ENCODE measurements at places on chromosomes 7 and 10.

GRCh38 chr7:142746264-142746663, 3.0 kb upstream of the PRSS1 start:
- no peak for DNase-seq

- no peak for DNase-seq
Measured at GRCh38 chr10:133230387-133231195, 574 bp downstream of the UTF1 start.

GRCh38 chr7:17094963-17095574, 203.4 kb upstream of the AHR start:
- peak; percentile 97 for DNase-seq

DNA sequence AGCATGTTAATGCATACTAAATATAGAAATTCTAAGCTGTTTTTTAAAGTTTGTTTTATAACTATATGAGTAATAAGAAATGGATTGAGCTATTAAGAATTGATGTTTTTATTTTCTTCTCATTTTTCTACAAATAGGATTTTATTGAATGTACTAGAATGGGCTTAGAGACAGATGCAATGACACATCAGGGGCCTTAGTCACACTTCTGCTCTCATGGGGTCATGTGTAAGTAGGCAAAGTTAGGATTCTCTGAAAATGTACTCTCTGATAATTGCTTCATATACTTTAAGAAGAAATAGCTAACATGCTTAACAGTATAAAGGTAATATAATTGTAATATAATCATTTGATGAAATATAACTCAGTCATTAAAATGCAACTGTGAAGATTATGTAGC, 154.6 kb downstream of the ZNF438 start:
- no peak for DNase-seq

GRCh38 chr7:84207025-84207424, 12.4 kb upstream of the SEMA3A start:
- no peak for DNase-seq

- no peak for DNase-seq
Measured at GRCh38 chr7:159028508-159029401, 115.9 kb downstream of the VIPR2 start.

- DNase-seq = no peak
Measured at GRCh38 chr10:90396721-90397120, 461.1 kb downstream of the HTR7 start.

GRCh38 chr10:72255977-72256729, 17.6 kb upstream of the DDIT4 start:
- DNase-seq = no peak

DNA sequence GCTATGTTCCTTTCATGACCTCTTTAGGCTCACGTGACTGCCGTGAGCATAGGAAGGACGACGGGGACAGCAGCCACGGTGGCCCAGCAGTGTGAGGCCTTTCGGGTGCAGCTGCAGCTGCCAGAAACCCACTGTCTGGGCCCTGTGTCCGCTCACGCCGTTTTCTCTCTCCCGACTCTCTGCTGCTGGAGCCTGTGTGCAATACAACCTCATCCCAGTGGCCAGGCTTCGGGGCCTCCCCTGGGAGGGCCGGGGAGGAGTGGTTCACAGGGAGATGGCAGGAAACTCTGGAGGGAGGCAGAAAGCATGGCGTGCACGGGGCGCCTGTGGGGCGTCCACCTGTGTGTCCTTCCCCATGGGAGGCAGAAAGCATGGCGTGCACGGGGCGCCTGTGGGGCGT, 38.6 kb downstream of the PFKP start:
- DNase-seq = no peak

GRCh38 chr7:103541026-103541425, 95.0 kb upstream of the SLC26A5 start:
- DNase-seq = no peak

DNA sequence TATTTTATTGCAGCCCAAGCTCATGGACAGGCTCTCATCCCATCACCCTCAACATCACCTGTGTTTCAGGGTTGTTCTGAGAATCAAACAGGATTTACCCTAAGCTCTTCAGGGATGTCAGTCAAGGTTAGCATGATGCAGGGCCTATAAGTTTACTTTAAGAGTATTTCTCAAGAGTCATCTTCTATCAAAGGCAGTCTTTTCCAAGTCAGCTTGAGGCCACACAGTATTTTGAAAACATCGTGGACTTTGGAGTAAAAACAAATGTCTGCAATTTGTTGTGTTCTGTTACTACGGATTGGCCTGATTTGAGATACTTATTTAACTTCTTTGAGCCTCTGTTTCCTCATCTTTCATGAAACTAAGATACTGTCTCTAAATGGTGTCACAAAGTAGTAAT, 42.0 kb upstream of the NRP1 start:
- no peak for DNase-seq

DNA sequence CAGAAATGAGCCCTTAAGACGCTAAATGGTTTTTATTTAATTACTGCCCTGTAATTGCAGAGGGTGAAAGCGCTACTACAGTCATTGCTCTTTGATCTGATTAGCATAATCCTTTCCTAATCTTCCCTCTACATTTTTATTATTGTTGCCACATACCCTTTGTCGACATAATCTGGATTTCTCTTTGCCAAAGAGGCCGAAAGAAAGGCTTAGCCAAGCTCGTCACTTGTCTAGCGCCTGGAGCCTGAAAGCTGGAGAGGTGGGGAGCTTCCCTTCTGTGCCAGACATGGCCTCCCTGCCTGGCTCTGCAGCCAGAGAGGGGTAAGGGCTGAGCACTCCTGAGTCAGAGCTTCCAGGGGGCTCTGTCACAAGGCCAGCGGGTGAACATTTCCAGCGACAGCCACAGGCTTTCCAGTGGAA, 145.9 kb downstream of the PRKAG2 start:
- DNase-seq = no peak

DNA sequence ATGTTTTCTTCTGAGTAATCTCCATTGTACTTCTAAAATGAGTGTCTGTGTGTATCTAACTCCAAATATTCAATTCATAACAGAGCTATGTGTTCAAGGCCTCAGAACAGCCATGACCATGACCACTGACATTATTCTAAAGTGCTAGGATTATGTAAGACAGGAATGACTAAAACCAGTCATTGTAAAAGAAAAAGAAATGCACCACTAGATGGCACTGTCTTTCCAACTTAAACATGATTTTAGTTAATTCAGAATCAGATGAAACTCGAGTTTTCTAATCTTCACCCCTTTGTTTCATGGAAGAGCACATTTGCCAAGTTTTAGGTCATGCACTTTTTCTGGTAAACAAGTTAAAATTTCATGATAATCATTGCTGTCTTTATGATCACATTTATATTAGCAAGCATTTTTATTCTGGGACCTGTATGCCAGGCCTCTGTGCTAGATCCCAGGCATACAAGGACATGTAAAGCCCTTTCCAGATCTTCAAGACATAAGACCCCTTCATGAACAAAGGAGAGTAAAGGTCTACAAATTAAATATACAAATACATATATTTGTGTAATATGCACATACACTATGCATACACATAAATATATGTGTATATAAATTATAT, 26.1 kb upstream of the RSU1 start:
- peak; percentile 79 for DNase-seq

DNA sequence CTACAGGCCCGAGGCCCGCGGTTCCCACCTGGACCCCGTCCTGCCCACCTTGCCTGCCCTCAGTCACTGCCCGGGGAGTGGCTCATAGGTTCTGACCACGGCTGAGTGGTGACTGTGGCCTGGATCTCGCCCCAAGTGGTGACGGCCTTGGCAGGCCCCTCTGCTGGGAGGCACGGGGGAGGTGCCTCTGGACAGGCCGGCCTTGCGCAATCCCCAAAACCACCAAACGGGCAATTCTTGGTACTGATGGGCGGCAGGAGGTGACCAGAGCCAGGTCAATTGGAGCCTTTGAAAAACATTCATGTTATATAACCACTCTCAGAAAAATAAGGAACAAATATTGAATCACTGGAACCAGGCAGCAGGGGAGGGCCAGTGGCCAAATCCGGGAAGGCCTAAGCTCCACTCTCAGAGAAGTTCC, 83.4 kb downstream of the PRKAG2 start:
- no peak for DNase-seq

- DNase-seq = no peak
Measured at GRCh38 chr7:46205478-46205877, 284.4 kb upstream of the IGFBP3 start.

GRCh38 chr10:30705625-30706149, 76.1 kb upstream of the LYZL2 start:
- DNase-seq = no peak

GRCh38 chr7:44564606-44565005, 9.1 kb downstream of the DDX56 start:
- no peak for DNase-seq

DNA sequence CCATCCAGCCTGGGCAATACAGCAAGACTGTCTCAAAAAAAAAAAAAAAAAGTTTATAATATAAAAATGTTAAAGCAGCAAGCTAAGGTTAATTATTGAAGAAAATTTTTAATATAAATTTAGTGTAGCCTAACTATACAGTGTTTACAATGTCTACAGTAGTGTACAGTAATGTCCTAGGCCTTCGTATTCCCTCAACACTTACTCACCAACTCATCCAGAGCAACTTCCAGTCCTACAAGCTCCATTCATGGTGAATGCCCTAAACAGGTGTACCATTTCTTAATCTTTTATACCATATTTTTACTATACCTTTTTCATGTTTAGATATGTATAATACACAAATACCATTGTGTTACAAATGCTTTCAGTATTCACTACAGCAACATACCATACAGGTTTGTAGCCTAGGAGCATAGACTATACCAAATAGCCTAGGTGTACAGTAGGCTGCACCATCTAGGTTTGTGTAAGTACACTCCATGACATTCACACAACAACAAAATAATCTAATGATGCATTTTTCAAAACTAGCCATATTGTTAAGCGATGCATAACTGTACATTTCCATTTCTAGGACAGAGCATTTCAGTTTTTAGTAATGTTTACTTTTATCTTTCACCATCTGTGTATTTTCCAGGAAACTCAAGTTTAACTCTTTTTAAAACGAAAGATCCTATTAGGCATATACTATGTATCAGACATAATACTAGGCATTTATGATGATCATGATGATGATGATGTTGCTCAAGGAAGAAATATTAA, 43.3 kb downstream of the CNOT4 start:
- DNase-seq = no peak

- no peak for DNase-seq
Measured at GRCh38 chr10:45053569-45054100, 52.9 kb downstream of the ZNF22 start.

DNA sequence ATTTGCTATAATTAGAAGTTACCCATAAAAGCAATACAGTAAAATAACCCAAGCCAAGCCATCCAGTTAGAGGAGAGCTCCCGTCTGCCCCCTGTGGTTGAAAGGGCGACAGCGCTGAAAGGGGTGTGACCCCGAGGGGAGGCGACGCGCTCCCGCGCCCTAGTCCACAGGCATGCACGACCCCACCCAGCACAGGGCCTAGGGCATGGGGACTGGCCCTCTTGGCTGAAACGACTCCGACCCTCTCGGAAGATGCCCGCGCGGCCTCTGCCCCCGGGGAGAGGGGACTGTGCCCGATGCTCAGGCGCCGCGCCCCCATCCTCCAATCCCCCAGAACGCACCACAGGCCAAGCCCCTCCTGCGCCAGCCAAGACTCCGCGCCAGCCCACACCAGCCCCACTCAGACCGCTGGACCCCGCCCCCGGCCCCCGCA, 64.0 kb downstream of the CSGALNACT2 start:
- DNase-seq = peak; percentile 62

DNA sequence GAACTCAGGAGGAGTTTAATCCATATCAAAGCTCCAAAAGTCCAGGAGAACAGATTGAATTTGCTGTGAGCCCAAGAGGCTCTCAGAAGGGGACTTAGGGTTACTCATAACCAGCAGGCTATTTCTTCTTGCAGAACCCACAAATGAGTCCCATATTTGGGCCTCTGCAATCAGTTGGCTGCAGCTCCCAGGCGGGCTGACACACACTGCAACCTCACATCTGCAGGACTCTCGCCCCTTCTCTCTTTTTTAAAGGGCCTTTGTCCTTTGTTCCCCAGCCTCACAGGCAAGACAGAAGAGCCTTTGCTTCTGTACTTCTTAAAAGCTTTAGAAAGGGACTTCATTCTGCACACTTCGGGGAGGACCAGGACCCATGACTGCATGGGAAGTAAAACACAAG, 26.7 kb downstream of the CREB3L2 start:
- peak; percentile 97 for DNase-seq

DNA sequence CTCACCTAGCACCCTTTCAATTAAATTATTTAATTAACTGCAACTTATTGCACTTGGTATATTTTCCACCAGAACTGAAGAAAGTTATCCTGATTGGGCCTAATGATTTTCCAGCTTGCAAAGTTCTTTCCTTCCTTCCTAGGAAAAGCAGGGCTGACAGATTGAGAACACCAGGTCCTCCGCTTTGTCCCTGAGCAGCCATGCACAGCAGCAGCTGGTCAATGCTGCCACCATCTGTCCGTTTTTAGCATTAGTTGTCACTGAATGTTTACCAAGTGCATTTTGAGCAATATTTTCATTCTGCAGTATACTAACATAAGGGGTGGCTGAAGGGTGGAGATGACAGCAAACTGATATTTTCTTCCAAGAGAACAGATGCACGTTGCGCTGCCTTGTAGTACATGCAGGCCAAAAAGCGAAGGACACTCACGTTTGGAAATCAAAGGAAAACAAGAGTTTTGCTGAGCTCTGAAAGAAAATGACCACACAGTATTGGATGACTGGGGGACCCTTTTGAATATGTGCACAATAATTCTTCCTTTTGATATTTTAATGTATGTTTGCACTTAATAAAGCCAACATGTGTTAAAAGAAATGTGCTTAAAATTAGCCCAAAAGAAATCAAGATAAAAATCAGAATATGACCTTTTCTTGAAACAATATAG, 248.8 kb upstream of the PTN start:
- DNase-seq = peak; percentile 87

- no peak for DNase-seq
Measured at GRCh38 chr10:88012641-88013040, 149.2 kb downstream of the PTEN start.

GRCh38 chr7:13774976-13775375, 214.5 kb downstream of the ETV1 start:
- DNase-seq = no peak
